NCI-H2107 (cell line): ENCODE measurements at places on chromosomes 7 and 10.

DNA sequence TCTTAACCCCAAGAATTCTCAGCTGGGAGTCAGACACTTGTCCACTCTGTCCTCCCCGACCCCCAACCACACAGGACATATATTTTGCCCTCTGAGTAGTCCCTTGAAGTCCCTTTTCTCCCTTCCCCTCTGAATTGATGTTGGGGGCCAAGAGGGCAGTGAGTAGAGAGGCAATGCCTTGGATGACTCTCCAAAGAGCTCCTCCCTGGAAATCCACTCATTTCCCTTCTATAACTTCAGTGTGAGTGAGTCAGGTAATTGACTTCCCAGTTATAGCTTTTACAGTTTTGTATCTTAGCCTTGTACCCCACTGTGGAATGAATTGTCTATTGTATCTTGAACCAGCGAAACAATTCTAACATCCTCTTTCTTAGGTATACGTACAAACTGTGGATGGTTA is 9.2 kb upstream of the ODAD2 start:
- no peak for DNase-seq

DNA sequence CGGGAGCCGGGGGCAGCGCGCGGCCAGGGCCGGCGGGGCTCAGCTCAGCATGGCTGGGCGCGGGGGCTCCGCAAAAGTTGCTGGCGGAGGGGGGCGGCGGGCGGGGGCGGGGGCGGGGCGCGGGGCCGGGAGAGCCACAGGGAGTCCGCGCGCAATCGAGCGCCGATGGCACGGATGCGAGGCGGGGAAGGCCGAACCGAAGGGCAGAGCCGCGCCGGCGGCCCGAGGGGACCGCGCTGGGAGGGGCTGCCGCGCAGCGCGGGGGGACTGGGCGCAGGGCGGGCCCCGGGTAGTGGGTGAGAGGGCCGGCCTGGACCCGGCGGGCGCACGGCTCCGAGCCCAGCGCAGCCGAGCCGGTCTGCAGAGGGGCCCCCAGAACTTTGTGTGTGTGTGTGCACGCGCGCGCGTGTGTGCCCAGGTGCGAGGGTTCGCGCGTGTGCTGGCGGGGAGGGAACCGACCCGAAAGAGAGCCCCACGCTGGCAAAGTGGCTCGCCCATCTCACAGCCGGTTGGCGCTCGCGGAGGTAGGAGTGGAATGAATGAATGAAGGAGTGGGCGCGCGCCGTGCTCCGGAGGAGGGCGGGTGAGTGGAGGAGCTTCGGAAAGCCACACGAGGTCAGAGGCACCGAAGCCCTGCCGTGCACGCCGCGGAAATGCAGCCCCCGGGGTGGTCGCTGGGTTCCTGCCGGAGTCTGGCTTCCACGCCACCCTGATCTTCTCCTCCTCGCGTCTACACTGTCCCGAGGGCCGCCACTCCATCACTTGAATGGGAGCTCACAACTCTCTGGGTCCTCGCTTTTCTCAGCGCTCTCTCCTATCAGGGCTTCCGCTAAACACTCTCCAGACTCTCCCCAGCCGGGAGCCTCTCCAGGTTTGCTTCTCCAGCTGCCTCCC is at the start of gene HIPK2:
Gene HIPK2 (minus strand): TSS at position 51 of the 894 bp plus-strand sequence. CDS start 375 bp downstream, outside the sequence.
- DNase-seq, result peak; percentile 83

DNA sequence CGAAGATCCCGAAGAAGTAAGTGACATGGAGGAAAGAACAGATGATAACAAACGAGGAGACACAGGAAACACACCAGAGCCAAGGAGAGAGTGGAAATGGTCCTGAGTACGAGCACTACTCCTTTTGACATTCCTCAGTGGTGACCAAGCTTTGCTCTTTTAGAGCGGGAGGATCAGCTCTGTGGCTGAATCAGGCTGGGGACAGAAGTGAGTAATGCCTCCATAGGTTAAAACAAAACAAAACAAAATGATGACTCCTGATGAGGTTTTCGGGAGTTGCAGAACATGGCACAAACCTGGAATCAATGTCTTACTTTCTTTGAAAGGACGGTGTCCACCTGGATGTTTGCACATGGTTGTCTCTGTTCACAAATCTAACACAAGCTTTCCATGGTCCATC is 30.3 kb upstream of the TCF7L2 start:
- no peak for DNase-seq

DNA sequence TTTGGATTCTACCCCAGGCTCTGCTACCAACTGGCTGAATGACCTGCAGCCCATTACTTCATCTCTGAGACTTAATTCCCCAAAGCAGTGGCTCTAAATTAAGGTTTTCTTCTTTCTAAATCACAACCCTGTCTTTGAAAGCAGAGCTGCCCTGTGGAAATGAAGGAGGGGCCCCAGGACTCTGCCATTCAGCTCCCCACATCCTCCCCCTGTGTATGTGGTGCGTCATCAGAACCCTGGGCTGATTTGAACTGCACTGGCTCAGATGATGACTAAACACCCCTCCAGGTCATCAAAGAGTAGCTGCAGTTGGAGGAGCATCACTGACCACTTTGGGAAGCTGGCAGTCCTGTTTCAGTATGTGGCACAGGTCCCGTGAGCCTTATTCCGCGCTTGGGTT is 46.6 kb downstream of the BPGM start:
- no peak for DNase-seq
